ENCODE measurements at places on chromosomes 7 and 10. TPM values are rescaled to one million over a fixed set of nuclear protein-coding genes. Genes with fewer than 3 reads are reported as not detected.
A peak's percentile ranks its signal among the peaks of the same experiment; 100 is the strongest.

DNA sequence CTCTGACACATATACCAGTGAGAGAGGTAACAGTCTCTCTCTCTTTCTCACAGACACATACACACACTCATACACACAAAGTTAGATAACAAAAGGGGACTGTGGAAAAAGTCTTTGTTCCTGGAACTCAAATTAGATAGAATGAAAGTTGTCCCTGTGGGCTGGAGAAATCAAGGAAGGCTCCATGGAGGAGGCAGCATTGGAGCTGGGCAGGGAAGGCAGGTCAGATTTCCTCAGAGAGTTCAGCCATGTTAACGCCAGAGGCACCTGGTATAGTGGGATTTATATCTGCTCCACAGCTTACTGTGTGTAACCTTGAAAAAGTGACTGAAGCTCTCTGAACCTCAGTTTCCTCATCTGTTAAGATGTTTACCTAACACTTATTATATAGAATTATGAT is 38.7 kb downstream of the LDB3 start:
- no peaks in the 10 kb centered on the region for H3K27me3 ChIP-seq
- no peaks in the 10 kb centered on the region for H3K4me1 ChIP-seq
- no peak overlapping the region for H3K27ac ChIP-seq
- no peaks in the 10 kb centered on the region for H3K36me3 ChIP-seq

DNA sequence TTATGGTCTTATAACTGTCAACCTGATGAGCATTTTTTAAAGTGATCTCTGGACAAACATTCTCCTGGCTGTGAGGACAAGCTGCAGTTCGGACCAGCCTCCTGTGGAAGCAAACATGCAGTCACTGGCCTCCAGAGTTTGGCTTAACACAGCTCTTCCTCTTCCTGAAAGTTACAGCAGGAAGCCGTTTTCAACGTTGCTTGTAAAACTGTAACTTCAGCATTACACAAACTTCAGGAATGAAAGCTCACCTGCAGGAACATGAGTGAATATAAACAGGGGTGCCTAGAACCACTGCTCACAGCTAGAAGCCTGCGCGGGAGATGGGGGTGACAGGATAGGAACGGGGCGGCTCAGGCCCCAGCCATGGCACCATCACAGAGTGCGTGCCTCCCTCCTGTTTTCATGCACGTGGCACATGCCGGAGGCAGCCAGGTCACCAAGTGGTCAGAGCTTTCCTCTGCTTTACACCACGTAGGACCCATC is 292.9 kb upstream of the PITRM1 start:
- no peak overlapping the region for H3K4me3 ChIP-seq
- DNase-seq, result peak; percentile 42
- H3K27ac ChIP-seq, result no peak overlapping the region
- no peaks in the 10 kb centered on the region for H3K36me3 ChIP-seq
- no peaks in the 10 kb centered on the region for H3K27me3 ChIP-seq
- H3K4me1 ChIP-seq, result no peaks in the 10 kb centered on the region

- no peak overlapping the region for H3K27ac ChIP-seq
- DNase-seq, result peak; percentile 91
- H3K4me1 ChIP-seq, result peaks cover 18% of the 10 kb centered on the region
- no peaks in the 10 kb centered on the region for H3K27me3 ChIP-seq
- H3K36me3 ChIP-seq, result no peaks in the 10 kb centered on the region
Observed at GRCh38 chr7:149854611-149855360, 16.6 kb downstream of the ZNF862 start.

- peaks cover 59% of the 10 kb centered on the region for H3K27me3 ChIP-seq
- no peak overlapping the region for H3K4me3 ChIP-seq
Observed at GRCh38 chr7:134623193-134623592, 23.5 kb upstream of the BPGM start.

The SCIN gene
- total RNA-seq, result 0.11 TPM

The C10orf105 gene
- total RNA-seq, result 0.27 TPM

Data from endodermal cell (in vitro differentiated cells).